Immature natural killer cell (primary cell): ENCODE measurements at places on chromosomes 6 and 20. TPM values are rescaled to one million over a fixed set of nuclear protein-coding genes. Genes with fewer than 3 reads are reported as not detected.

The GJA10 gene
- not detected for polyA plus RNA-seq

The CST5 gene
- not detected for polyA plus RNA-seq

The SCP2D1 gene
- not detected for polyA plus RNA-seq

GRCh38 chr6:20479060-20479459 is 55.2 kb upstream of the CDKAL1 start:
- peaks cover 12% of the 10 kb centered on the region for H3K4me1 ChIP-seq
- no peak overlapping the region for H3K4me3 ChIP-seq
- no peak overlapping the region for H3K27ac ChIP-seq
- DNase-seq: no peak

DNA sequence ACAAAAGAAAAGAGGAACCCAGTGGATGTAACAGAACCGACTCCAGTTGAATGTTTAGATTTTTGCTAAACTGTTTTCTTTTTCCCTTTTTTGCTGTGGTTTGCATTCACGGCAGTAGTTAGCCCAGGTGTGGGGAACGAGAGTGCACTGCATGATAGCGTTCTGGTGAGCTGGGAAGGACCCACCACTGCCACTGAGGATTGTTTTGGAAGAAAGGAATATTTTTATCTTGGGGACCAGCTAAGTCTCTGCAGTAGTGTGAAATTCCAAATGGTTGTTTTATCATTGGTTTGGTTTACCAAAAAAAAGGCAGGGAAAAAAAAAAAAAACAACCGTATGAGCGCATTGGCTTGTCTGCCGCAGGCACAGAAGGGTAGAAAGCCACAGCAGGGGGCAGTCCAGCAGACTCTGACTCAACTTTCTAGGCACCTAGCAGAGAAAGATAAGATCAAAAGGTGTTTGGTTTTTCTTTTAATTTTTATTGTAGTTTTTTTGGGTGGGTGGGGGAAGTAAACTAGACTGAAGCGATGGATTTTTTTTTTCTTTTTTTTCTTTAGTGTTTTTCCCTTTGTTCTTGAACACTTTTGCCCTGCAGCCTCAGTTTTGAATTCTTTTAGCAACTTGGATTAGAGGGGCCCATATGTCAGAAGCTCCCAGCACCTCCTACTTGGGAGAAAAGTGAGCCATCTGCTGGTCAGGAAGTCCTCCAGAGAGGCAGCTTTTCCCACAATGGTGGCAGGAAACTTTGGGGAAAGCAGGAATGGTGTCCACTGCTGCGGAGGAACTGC is 13.5 kb upstream of the RAB5IF start:
- H3K27me3 ChIP-seq: peaks cover 2% of the 10 kb centered on the region
- DNase-seq: no peak
- H3K4me3 ChIP-seq: no peak overlapping the region
- peak overlapping the region; percentile 52 for H3K27ac ChIP-seq
